Stimulated activated CD8-positive, alpha-beta memory T cell treated with anti-CD3 and anti-CD28 coated beads, Interleukin-15, amount 100 ng/mL, for 1 hour (primary cell): ENCODE measurements at places on chromosomes 12 and 14.

DNA sequence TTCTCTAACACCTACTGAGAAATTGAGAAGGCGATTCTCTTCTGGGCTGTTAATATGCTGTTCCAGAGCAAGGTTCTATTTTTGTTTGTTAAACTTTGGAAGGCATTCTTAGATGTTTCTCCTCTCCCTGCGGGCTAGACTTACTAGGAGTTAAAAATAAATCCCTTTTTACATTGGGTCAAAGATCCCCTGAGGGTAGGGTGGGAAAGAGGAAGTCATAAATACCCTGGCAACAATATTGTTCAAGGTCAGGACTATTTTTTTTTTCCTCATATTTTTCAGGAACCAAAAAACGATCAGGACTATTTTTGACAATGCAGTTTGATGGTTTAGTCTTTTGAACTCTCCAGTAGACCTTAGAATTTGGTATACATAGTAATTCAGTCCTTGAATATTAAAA lies 12.0 kb upstream of the SLC2A14 start:
- DNase-seq, result no peak

DNA sequence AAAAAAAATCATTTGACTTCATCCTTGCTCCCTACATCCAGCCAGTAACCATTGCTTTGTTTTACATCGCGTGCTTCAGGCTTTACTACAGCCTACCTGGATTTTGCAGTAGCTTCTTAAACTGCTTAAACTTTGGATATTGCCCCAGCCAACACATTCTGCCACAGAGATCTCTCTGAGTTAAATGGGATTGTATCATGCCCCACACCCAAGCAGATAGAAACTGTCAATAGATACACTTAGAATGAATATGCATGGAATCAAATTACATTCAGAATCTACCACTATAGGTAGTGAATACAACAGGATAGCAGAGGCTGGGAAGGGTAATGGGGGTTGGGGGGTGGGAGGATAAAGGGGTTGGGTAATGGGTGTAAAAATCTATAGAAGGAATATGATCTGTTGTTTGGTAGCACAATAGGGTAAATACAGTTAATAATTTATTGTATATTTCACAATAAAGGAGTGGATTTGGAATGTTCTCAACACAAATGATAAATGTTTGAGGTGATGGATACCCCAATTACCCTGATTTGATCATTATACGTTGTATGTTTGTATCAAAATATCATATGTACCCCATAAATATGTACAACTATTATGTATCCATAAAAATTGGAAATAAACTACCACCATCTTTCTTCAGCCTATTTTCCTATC lies 2.7 kb upstream of the MYRFL start:
- no peak for DNase-seq

DNA sequence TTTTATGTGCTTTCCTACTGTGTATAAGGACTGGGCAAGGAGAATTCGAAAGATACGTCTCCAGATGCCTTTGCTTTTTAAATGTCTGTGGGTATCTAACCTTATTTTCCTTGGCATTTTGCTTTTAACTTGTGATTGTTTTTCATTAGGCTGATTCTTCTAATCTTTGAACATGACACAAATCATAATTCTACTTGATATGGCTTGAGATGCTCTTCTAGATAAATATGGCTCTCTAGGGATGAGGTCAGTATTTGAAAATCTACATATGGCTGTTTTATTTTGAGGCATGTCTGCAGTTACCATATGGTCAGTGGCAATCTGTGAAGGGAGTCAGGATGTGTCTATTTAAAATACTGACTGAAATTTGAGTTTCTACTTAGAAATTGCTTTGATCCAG lies 139.2 kb downstream of the SLC2A13 start:
- no peak for DNase-seq

GRCh38 chr12:75712223-75712622 lies 200.8 kb upstream of the KRR1 start:
- DNase-seq, result no peak

DNA sequence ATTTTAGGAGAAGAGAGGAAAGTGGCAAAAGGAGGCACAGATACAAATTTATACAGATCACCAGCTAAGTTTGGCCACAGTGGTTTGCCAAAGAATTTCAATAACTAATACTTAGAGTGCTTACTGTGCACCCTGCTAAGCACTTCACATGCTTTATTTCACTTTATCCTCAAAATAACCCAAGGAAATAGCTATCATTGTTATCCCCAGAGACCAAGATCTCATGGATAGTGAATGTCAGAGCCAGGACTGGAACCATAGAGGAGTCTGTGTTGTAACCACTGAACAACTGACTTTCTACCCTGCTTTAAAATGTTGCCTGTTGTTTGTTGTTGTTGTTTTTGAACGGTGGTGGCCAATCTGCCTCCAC lies 1.3 kb upstream of the TCP11L2 start:
- no peak for DNase-seq

GRCh38 chr14:31568161-31568560 lies 7.0 kb downstream of the NUBPL start:
- DNase-seq, result no peak

DNA sequence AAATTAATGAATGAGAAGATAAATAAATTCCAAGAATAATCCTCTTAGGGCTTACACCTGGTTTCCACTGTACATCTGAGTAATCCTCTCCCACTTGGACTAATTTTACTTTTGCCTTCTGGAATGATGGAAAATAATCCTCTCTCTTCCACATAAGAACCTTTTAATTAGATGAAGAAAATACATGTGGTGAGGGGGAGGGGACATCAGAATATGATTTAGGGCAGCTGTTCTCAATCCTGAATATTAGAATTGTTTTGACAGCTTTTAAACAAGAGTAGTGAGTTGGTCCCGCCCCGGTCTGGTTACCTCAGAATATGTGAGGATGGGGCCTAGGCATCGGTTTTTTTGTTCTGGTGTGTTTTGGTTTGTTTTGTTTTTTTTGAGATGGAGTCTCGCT lies 51.5 kb downstream of the HECTD4 start:
- no peak for DNase-seq

GRCh38 chr12:108193917-108194316 lies 64.8 kb downstream of the WSCD2 start:
- no peak for DNase-seq

- DNase-seq, result no peak
These were observed 35.7 kb downstream of the IQSEC3 start for GRCh38 chr12:101969-102878.

GRCh38 chr12:128288357-128288756 lies 21.4 kb downstream of the TMEM132C start:
- DNase-seq, result no peak

GRCh38 chr14:61434311-61434710 lies 112.9 kb downstream of the PRKCH start:
- no peak for DNase-seq

DNA sequence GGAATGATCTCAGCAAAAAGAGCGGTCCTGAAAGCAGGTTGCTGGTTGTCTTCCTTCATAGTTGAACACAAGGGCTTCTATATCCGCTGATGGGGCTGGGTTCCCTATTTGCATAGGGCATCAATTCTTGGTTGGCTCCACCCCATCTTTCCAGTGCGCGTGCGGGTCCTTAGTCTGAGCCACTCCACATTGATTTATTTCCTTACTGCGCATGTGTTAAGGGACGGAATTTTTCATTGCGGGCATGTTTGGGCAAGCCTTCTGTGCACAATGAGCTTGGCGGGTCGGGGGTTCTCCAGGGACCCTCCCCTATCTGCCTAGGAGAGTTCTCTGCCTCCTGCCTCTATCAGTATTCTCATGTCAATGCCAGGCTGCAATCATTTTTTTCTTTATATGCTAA lies 21.2 kb upstream of the DLGAP5 start:
- no peak for DNase-seq

DNA sequence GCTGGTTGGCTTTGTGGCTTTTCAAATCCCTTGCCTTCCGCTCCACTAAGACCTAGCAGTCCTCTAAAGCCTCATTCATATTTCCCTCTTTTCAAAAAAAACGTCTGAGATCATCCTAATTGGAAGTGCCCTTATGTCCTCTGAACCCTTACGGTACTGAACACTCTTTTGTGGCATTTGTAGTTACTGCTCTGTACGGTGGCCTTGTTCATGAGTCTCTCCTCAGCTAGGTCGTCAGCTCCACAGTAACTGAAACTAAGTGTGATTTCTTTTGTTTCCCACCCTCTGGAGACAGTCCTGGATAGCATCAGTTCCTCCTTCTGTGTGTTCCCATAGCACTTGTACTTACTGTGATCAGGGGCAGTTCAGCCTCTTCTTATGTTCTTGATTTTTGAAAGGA lies 49.7 kb downstream of the DAAM1 start:
- no peak for DNase-seq

DNA sequence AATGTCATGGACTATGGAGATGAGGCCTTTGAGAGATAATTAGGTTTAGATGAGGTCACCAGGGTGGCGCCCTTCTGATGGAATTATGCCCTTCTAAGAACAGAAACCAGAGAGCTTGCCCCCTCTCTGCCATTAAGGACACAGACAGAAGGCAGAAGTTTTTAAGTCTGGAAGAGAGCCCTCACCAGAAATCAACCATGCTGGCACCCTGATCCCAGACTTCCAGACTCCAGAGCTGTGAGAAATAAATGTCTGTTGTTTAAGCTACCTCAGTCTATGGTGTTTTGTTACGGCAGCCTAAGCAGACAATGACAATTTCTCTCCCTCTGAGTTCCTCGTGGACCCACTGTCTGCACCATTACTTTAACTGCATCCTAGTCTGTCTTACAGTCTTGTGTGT lies 382.0 kb downstream of the GXYLT1 start:
- no peak for DNase-seq

GRCh38 chr12:54139019-54139418 lies 49.8 kb downstream of the SMUG1 start:
- DNase-seq, result no peak

DNA sequence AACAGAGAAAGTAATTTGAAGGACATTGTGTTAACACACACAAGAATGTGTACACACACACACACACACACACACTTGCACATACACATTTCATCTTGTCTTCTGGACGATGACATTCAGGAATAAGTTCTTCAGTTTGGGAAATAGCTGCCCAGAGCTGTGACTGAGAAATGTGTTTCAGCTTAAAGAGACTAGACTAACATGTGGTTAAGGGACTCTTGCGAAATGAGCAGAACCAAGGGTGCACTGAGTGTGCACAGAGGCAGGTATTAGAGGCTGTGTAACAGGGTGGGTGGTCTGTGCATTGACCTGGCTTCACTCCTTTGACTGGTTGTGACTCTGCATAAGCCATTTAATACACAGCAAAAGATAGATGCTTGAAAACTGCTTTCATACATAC lies 29.4 kb upstream of the KCNA5 start:
- DNase-seq, result no peak

GRCh38 chr12:25058012-25058411 lies 109.1 kb upstream of the BCAT1 start:
- no peak for DNase-seq

- no peak for DNase-seq
These were observed 17.7 kb downstream of the ETV6 start for GRCh38 chr12:11667171-11667570.

DNA sequence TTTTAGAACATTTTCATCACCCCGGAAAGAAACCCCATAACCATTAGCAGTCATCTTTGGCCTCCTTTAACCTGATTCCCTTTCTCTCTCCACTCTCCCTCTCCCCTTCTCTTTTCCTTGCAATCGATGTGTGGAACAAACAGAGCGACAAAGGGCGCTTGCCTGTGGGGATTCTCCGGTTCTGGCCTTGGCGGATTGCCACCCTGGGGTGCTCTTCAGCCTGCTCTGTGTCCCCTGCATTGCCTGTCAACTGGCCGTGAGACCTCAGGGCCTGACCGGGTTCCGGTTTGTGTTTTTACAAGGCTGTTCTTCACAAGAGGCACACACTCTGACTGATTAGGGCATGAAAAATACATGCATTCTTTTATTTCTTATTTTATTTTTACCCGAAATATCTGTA lies 27.8 kb downstream of the LRTM2 start:
- no peak for DNase-seq

DNA sequence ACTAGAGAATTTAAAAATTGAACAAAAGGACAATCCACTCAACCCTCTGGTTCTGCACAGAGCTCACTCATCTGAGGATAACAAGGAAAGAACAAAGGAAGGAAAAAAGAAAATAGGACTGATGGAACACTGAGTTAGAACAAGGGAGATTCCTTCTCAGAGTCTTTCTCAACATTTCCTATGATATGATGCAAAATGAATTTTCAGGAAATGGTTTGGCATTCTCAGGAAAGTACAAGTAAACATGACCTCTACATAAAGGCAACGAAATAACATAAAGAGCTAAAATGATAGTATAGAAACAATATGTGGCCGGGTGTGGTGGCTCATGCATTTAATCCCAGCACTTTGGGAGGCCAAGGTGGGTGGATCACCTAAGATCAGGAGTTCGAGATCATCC lies 135.8 kb downstream of the ITPR2 start:
- no peak for DNase-seq

GRCh38 chr14:94388384-94389103 lies at the start of gene SERPINA1:
TSS of gene SERPINA1 (minus strand) at chr14:94388602. CDS start at chr14:94383237, 5,365 bp downstream.
- DNase-seq, result no peak

DNA sequence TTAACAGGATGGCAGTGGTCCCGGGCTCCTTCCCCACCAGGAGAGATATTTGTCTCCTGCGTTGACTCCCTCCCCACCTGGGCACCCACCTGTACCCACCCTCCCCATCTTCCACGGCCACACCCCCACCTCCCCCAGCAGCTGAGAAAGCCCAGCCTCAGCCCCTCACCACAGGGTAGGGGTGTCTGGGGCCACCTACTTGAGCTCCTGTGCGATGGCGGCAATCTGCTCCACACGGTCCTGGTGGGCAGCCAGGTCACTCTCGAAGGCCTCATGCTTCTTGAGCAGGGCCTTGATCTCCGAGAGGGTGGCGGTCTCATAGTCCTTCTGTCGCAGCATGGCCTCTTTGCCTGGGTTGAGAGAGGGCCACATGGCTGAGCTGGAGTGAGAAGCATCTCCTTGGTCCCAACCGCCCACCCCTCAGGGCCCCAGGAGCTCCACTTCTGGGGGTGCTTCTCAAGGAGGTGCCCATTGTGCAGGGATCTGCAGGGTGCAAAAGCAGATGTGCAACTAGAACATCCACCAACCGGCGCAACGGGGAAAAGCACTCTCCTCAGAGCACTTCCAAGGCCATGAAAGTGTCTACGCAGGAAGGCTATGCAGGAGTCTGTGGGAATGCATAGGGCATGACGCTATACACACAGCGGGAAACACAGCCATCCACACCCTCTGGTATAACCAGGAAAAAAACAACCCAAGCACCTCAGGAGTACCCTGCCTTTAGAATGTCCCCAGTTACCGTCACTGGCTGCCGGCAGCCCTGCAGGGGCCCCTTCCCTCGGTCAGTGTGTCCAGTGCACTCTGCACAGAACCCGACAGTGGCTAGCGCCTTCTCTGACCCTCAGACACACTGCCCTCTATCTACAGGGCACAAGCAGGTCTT lies 92.6 kb upstream of the ZFP36L1 start:
- no peak for DNase-seq
